NT2/D1 (cell line): ENCODE measurements at places on chromosomes 7 and 10.

DNA sequence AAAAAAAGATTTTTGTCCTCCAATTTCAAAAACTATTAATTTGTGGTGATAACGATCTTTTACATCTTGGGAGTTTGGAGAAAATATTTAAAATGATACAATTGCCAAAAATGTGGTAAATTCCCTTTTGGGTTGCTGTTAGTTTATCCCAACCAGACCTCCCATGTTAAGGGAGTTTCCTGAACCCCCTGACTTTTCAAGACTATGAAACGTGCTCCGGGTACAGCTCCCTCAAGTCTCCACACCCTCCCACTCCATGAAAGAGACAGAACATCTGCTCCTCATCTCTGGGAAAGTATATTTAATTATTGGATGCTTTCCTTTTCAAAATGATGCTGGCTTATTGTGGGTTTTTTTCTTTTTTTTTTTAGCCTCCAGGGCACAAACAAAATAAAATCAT, 534.6 kb upstream of the NRP1 start:
- no peak for DNase-seq

GRCh38 chr7:29748286-29749099, 57.8 kb upstream of the WIPF3 start:
- DNase-seq, result peak; percentile 33

DNA sequence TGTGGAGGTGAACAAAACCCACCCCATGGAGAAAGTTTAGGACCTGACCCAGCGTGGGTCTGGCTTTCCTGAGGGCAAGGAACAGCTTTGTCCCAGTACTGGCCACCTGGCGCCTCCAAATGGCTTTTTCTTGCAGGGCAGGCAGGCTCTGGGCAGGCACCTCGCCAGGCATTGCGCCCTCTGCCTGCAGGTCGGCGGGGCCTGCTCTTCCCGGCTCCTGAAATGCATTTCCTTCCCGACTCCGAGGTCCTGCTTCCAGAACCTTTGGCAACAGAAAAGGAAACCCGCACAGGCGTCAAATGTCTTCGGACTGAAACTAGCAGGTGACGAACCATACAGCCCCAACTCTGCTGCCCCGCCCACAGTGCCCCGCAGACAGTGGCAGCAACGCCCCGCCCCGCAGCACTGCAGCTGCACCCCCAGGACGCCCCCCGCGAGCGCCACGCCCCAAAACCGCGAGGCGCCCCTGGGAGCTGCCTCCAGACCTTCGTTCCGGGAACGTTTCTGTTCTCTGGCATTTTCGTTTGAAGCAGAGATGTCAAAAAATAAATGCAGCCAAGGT, 65.5 kb downstream of the C10orf143 start:
- peak; percentile 8 for DNase-seq

DNA sequence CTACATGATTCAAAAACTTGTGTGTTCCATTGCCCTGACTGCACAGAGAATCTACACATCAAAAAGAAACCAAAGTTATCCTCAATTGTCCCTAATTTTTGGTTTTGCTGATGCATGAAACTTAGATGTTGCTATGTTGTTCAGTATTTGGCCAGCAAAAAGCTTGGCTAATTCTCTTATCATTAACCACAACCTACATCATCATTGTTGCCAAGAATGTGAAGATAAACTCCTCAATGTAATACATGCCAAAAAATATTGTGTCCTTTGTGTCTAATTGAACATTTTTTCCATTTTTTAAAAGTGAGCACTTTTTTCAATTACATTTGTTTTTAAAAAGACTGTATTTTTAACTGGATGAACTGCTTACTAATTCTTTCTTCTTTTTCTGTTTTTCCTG, 268.0 kb upstream of the SEMA3D start:
- no peak for DNase-seq

DNA sequence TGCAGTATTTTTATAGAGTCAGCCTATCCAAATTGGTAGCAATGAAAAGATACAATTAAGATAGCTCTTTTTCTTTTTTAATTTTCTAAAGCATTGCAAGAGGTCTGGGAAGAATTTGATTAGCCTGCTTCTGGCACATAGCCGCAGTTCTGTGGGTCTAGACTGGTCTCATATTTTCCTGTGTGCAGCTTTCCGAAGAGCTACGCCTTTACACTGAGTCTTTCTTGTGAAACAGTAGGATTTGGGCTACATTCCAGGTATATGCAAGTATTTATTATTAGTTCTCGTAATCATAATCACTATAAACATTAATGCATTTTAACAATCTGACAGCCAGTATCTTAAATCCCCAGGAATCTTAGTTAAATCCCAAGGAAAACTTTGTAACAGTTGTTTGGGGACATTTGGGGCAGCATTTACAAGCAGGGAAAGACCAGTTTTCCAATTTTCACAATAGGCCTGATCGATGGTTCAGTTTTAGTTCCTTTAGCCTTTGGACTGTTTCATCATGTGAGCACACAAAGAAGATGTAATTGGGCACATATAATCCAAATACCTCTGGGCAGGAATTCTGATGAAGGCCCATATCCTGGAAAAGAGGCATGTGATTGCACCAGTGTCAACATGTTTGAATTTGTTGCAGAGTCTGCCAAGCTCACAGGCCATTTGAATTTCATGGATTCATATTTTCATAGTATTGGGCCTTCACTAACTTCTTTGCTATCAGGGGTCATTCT, 287.3 kb downstream of the INHBA start:
- no peak for DNase-seq

GRCh38 chr7:129066290-129067131, 11.6 kb upstream of the TNPO3 start:
- DNase-seq, result peak; percentile 88

- no peak for DNase-seq
Observed at GRCh38 chr10:129319934-129320333, 147.1 kb upstream of the MGMT start.

- DNase-seq, result no peak
Observed at GRCh38 chr7:1703871-1704810, 34.1 kb downstream of the ELFN1 start.

GRCh38 chr7:154627646-154628290, 375.2 kb downstream of the PAXIP1 start:
- DNase-seq, result peak; percentile 13

DNA sequence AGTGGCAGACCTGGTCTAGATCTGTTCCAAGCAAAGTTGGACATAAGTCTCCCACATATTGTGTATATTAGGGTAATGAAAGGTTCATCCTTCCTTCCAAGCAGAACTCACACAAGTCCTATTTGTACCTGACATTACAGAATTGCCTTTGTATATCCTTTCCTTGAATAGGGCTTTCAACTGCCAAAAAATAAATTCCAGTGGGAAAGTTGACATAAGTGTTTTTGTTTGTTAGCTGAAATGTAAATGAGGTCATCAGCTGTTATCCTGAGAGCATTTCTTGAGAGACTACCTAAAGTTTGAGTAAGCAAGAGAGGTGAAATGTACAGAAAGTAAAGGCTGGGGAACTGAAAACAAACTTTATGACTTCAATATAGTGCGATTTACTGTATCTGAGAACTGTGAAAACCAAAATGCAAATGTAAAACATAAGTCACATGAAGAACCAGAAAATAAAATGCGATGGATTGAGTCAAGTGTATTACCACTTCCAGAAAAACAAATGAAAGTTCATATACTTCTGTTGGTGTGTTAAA, 527.3 kb upstream of the SEMA3D start:
- DNase-seq, result no peak

DNA sequence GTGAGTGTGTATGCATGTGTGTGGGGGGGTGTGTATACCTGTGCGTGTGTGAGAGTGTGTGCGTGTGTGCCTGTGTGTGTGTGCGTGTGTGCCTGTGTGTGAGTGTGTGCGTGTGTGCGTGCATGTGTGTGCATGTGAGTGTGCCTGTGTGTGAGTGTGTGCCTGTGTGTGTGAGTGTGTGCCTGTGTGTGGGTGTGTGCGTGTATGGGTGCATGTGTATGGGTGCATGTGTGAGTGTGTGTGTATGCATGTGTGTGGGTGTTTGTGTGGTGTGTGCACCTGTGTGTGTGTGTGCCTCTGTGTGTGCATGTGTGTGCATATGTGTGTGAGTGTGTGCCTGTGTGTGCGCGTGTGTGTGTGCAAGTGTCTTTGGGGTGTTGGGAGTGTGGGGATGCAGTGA, 6.4 kb downstream of the ANTXRL start:
- DNase-seq, result no peak

GRCh38 chr7:22882106-22882505, 59.5 kb upstream of the TOMM7 start:
- DNase-seq, result no peak

GRCh38 chr10:29981510-29981909, 77.9 kb downstream of the JCAD start:
- DNase-seq, result no peak

- DNase-seq, result no peak
Observed at GRCh38 chr10:127293640-127294039, 97.2 kb upstream of the INSYN2A start.
